Stimulated activated CD4-positive, alpha-beta T cell treated with anti-CD3 and anti-CD28 coated beads, Interleukin-15, amount 100 ng/mL, for 48 hours (primary cell): ENCODE measurements at places on chromosomes 13 and 19.

DNA sequence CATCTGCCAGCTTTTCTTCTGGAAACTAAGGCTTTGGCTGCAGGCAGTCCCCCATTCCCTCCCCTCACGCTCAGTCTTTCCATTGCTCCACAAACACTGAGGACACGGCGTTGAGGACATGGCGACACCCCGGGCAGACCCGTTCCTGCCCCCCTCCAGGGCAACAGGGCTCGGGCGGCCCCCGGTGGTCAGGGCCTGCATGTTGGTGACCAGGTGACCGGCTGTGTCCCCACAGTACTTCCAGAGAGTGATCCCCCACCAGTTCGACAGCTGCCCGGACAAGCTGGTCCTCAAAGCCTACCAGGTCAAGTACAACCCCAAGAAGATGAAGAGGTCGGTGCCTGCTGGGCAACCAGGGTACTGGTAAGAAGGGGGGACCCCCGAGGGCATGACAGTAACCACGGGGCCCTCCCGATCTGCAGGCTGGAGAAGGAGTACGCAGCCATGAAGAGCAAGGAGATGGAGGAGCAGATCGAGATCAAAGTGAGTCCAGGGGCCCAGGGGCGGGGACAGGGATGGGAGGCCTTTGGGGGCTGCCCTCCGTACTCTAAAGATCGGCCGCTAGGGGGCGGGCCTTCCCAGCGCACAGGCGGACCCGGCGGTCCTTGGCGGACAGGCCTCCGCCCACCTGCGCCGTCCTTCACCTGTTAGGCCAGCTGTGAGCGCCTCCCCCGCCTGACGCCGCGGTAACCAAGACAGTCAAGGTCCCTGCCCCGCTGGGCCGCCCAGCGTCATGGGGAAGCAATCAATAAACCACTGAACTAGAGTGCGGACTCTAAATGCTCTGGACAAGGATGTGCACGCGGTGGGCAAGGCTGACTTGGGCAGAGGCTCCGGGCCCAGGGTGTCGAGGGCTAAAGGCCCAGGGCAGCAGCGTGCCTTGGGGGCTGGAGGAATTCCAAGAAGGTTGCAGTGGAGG lies 21.1 kb downstream of the PRR36 start:
- peak; percentile 66 for DNase-seq

DNA sequence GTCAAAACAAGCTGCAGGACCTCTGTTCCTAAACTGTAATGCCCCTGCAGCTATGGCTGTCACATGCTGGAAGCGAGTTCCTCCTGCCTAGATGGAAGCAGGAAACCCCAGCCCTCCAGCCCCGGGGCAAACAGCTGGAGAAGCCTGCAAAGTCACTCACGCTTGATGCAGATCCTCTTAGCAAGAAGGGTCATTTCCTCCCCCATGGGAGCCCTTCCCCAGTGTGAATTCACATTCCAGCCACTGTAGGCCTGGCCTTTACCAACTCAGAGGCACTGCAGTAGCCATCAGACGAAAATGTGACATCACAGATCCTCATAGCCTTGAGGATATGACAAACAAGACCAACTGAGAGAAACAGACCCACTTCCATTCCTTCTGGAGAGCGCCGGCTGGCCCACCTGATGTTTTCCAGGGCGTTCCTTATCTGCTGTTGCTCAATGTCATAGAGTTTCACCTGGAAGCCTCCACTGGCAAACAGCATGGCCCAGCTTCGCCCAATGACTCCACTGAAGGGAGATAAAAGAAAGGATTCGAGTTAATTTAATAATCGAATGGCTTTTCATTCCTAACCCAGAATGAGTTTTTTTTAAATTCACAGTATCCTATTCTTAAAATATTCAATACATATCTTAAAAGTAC lies 13.5 kb downstream of the CRYL1 start:
- no peak for DNase-seq

- DNase-seq: peak; percentile 3
These were observed 755 bp downstream of the UPF3A start for GRCh38 chr13:114282041-114282670.

DNA sequence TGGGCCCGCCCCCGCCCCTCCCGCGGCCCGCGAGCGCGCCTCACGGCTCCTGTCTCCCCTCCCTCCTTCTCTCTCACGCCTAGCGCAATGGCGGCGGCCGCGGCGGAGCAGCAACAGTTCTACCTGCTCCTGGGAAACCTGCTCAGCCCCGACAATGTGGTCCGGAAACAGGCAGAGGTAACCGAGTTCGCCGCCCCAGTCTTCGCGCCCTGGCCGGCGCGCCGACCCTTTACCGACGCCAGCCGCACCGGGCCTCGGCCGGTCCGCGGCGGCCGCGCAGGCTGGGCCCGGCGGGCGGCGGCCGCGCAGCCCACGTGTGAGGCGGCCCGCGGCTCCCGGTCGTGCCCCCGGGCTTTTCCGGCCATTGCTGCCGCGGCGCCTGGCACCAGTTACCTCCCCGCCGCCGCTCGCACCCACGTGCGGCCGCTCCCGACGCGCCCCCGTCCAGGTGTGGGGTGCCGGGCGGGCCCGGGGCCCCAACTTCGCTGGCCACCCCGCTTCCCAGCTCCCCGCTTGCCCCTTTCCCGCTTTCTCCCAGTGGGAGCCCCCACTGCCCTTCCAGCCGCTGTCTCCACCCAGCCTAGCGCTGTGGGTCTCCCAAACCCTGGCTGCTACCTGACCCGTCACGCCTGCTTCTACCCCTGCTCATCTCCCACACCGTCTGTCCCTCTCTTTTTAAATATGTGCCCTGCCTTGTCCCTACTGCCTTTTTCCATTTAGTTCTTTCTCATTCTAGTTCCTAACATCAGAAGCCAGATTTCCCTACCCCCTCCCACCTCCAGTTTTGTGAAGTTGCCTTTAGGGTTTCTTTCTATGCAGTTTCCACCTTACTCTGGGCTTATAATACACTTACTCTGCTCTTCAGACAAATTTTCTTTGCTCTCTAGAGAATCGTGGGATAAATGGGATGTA lies 23.4 kb downstream of the IPO5 start:
- DNase-seq: no peak

DNA sequence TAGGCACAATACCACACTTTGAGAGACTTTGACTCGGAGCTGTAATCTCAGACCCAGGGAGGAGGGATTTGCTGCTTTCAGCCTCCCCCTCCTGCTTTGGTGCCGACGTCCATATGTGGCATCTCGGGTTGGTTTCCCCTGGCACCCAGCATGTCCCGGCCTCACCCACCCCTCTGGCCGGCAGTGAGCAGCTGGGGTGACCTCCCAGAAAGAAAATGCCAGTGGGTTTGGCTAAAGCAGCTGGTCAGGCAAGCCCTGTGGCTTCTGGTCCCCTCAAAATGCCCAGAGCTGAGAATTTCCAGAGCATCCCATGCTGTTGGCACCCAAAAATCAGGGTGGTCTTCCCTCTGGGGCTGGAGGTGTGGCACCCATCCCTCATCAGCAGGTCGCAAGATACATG lies 34.1 kb downstream of the INSR start:
- no peak for DNase-seq

GRCh38 chr13:28820099-28821051 lies at the start of gene MTUS2:
MTUS2 (plus strand) TSS chr13:28820339.
- DNase-seq: no peak
